ENCODE measurements at places on chromosomes 4 and X.

GRCh38 chr4:159562366-159562765 is 459.5 kb downstream of the RAPGEF2 start:
- DNase-seq = no peak

GRCh38 chr4:31141832-31142142 is 421.6 kb downstream of the PCDH7 start:
- DNase-seq = no peak

GRCh38 chr4:71709961-71710360 is 73.9 kb downstream of the GC start:
- no peak for DNase-seq

DNA sequence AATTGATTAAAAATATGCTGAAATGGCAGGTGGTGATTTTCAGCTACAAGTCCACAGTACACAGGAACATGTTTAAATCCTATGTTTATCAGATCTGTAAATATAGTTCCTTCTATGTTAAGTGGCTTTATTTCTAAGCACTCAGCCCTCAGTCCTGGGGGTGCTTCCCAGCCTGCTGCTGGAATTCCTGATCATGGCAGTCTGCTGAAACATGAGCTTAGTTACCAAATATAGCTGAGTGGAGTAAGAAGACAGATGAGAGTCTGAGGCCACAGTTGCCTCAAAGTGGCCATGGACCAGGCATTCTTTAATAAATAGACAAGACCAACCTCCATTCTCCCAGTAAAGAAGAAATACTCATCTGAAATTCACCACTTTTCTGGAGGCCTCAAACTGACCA is 17.1 kb upstream of the DDX60 start:
- peak; percentile 1 for DNase-seq

DNA sequence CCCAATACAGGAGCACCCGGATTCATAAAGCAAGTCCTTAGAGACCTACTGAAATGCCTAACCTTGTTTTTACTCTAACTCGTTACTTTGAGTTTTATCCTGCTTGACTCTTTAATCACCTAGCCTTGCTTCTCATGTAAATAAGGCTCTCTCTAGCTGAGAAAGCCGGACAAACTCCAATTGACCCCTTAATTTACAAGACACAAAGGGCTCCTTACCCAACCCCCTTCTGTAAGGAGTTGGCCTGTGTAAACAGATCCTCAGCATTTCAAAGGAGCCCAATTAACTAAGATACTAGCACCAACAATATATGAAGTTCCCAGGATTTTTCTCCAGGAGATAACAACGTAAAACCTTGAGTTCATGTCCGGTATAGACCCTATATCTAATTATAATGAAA is 61.7 kb downstream of the CT47B1 start:
- no peak for DNase-seq

GRCh38 chr4:48604527-48604926 is 114.5 kb downstream of the ZAR1 start:
- no peak for DNase-seq

GRCh38 chrX:19639056-19639455 is 123.7 kb upstream of the MAP3K15 start:
- DNase-seq = no peak

DNA sequence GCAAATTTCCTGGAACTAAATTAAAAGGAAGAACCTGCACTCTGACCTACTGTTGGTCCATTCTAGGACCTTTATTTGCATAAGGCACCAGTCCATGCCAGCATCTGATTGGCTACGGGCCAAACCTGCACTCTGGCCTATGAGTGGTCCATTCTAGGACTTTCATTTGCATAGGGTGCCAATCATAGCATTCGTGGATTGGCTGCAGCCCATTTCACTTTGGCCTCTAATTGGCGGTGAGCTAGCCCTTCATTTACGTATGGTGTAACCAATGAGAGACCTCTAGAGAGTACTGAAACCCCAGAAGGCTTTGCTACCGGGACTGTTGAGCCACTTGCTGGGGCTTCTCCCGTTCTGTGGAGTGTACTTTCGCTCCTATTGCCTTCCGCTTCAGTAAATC is 6.1 kb upstream of the RNF175 start:
- DNase-seq = no peak

DNA sequence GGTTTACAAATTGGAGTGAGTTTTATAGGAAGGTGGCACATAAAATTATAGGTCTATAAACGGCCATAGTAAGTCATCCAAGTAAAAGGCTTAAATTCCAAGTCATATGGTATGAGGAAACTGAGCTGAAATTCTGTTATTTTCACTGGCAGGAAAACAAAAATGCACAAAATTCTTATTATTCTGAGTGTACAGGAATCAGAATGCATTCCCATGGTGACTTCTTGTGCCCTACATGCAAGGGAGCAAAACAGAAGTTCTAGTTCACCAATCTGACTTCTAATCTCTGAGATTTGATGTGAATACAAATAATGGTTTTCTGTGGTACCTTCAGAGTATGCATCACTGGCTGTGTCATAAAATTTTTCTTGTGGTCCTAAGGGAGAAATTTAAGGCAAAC is 102.9 kb downstream of the CLCN4 start:
- peak; percentile 16 for DNase-seq

DNA sequence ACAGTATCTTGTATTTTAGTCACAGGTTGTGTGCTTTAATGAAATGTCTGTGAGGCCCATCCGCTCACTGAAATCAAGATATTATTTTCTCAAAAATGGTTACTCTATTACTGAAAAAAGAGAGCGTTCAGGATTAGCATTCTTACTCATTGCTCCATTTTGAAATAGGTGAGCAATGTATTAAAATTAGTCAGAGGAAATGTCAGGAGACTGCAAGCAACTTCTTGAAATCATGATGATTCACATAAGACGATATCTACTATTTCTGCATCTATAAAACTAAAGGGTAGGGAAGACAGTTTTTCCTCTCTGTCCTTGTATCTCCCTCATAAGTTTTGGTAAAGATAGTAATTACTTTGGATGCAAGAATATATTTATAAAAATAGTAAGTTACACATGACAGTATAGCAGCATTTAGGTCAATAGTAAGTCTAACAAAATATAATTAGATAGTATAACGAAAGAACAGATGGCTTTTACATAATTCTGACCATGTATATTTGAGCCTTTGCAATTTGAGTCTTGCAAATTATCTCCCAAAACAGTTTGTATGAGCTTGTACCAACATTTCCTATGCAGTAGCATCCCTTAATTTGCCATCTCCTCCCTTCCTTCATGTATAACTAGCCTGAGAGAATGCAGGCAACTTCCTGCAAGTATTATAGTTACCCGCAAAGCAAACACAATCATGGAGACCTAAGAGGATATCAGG is 937.8 kb downstream of the PCDH7 start:
- no peak for DNase-seq

GRCh38 chr4:152981278-152981677 is 45.2 kb downstream of the FHDC1 start:
- no peak for DNase-seq

GRCh38 chrX:13005661-13006473 is 31.0 kb downstream of the TMSB4X start:
- no peak for DNase-seq

DNA sequence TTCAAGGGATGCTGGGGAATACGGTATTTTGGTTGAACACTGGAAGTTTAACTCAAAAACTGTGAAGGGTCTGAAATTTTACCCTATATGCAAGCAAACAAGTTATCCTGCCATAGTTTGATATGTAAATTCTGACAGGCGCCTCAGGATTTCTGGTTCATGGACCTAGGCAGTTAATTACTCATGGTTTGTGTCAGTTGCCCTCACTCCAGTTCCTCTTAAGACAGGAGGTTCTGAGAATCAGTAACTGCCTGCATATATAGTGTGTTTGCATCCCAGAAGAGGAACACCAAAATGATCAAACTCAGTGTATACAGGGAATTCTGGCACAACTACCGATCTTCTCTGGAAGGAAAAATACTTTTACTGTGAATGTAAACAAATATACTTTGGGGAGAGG is 360.4 kb upstream of the NWD2 start:
- DNase-seq = no peak

- no peak for DNase-seq
Measured at GRCh38 chr4:135418353-135418752, 1216.8 kb upstream of the PABPC4L start.

DNA sequence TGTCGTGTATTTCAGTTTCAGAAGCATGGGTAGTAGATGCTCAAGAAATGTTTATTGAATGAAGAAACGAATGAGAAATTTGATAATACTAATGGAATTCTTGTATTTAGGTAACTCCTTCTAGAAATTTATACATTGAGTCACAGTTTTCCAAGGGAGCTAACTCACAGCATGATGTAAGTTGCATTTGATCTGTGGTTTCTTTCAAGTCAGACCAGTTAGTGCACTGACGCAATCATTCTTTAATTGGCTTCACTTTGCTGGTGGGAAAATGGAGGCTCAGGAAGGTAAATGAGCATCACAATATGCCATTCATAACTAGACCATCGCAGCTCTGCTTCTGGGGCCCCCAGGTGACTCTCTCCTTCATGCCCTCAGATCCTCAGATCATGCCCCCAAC is 17.3 kb upstream of the CWH43 start:
- DNase-seq = no peak

- no peak for DNase-seq
Measured at GRCh38 chr4:120088507-120088906, 21.9 kb upstream of the MAD2L1 start.

- DNase-seq = no peak
Measured at GRCh38 chr4:37735578-37735977, 49.4 kb upstream of the RELL1 start.

DNA sequence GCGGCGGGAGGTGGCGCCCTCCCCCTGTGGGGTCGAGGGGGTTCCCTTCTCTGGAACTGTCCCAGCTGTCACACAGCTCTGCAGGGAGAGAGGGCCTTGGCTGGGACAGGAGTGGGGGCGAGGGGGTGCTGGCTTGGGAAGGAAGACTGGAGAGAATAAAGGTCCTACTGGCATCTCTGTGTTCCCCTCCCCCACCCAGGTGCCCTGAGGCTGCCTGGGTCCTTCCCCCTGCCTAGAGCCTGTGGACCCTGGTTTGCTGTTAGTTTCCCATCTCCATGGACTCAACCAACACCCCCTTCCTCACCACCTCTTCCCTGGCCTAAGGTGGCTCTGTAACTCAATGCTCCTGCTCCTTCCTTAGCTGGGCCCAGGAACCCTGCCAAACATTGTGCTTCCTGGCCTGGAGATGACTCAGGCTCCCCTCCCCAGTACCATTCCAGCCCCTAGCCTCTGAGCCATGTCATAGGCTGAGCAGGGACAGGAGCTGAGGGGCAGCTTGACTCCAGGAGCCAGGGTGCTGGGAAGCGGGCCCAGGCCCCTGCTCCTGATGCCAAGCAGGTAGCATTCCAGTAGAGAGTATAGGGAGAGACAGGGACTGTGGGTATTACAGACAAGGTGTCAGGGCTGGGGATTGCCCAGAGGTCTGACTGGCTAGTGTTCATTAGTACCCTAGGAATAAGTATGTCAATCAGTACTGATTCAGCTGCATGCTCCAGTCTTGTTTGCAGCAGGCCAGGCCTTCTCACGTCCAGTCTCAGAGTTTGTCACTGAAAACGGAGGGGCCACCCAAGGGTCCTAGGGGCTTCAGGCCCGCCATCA is 100.7 kb downstream of the EFNB1 start:
- DNase-seq = peak; percentile 56

DNA sequence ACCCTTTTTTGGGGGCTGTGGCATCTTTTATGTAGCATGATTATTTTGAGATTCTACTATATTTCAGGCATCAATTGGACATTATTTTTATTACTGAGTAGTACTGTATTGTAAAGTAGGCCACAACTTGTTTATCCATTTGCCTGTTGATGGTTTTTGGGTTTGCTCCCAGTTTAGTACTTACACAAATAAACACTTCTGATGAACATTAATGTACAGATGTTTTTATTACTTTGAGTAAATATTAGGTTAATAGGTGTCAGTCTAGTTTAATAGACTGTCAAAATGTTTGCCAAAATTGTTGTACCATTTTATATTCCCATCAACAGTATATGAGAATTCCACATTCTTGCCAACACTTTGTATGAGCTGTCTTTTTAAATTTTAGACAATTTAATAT is 214.9 kb upstream of the MAD2L1 start:
- no peak for DNase-seq

DNA sequence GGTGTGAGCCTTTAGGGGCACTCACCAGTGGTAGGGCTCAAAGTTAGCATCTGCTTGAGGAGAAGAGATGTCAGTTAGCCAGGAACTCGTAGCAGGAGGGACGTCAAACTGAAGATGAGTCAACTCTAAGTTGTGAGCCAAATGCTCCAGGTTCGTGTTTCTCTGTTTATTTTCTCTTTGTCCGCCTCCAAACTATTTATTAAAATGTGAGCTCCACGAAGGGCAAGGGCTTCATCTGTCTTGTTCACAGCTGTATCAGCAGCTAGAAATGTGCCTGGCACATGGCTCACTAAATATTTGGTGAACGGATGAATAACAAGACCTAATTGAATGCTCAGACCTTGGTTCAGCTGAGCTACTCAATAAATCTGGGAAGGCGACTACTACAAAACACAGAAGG is 248.9 kb downstream of the BCOR start:
- no peak for DNase-seq
